Right cardiac atrium (tissue), 5 donors: ENCODE measurements at places on chromosomes 16 and 17. TPM values are rescaled to one million over a fixed set of nuclear protein-coding genes. Genes with fewer than 3 reads are reported as not detected.

FOXJ1 gene
- not detected for total RNA-seq

PTGES3L gene
- 35.8 TPM for total RNA-seq

- DNase-seq: no peak
Measured at GRCh38 chr16:89588413-89589109, 13.0 kb downstream of the CPNE7 start.

- no peak for DNase-seq
Measured at GRCh38 chr17:48611681-48612455, 1.1 kb upstream of the HOXB7 start.

GRCh38 chr17:80395402-80396151 lies 19.4 kb upstream of the ENDOV start:
- no peak for DNase-seq

DNA sequence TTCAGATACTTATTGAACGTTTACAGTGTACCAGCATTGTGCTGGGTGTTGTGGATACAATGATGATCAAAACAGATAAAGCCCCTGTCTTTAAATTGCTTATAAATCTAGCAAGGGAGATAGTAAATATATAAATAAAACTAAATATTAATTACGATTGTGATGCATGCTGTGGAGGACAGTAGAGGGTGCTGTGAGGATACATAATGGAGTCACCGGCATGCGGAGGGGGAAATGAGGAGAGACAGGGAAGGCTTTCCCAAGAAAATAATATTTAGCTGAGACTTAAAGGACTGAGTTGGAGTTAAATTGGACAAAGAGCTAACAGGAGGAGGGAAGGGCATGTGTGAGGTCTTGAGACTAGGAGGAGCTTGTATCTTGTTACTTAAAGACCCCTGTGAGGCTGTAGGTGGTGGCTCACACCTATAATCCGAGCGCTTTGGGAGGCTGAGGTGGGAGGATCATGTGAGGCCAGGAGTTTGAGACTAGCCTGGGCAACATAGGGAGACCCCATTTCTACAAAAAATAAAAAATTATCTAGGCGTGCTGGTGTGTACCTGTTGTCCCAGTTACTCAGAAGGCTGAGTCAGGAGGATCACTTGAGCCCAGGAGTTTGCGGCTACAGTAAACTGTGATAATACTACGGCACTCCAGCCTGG lies 2.4 kb downstream of the DHRS7B start:
- DNase-seq: peak; percentile 25

DNA sequence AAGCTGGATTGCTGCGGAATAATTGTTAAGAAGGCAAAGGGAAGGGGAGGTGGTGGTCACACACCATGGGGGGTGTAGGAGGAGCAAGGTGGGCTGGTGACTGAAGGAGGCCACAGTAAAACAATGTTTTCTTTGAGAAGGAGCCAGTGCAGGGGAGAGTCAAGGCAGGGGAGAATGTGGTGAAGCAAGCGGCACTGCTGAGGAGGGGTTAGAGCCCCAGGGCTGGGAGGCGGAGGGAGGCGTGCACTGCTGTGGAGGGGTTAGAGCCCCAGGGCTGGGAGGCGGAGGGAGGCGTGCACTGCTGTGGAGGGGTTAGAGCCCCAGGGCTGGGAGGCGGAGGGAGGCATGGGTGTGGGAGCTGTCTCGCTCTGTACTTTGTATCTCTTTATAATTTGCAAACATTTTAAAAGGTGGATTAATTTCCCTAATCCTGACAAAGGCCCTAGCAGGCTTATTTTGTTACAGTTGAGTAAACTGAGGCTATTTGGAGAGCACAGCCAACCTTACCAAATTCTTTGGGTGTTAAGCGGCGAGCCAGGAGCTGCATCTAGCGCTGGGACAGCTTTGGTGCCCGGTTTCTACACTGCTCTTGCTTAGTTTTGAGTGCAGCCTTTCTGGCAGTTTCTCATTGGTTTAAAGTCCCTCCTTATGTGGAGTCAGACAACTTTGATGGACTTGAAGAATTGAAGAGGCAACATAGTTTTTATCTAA lies 20.9 kb downstream of the RPTOR start:
- no peak for DNase-seq
